Suppressor macrophage treated with lipopolysaccharide for 4 hours (primary cell): ENCODE measurements at places on chromosomes 7 and 10.
A peak's percentile ranks its signal among the peaks of the same experiment; 100 is the strongest.

DNA sequence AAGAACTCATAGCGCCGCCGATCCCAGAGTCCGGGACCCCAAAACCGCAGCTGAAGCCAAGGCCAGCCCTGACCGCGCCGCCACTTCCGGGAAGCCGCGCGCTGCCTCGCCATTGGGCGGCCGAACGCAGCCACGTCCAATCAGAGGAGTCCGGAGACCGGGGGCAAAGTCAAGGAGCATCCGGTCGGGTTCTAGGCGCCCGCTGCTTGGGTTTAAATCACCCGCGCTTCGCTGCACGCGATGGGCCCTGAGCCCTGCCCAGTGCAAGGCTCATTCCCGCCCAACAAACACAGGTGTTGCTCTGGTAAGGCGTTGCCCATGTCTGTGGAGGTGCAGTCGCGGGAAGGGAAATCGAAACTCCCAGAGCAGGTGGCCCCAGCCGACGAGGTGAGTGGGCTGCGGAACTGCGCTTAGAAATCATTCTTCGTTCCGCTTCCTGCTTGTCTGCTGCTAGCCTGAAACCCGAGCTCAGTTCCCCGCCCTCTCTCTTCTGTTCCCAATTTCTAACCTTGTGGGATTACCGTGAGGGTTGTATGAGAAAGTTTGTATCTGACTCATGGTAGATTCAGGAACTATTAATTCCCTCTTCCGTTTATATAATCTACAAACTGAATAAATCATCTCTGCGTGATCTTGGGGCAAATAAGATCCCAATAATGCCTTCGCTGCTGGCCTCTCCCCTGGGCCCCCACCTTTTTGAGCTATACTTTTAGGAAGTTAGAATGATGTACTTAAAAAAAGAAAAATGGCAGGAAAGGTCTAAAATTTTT lies at the start of gene DCLRE1C:
Gene DCLRE1C, minus strand, starts transcription at position 96 of the 770 bp plus-strand sequence. Its CDS starts 86 bp downstream, at position 10.
- peak; percentile 90 for DNase-seq

DNA sequence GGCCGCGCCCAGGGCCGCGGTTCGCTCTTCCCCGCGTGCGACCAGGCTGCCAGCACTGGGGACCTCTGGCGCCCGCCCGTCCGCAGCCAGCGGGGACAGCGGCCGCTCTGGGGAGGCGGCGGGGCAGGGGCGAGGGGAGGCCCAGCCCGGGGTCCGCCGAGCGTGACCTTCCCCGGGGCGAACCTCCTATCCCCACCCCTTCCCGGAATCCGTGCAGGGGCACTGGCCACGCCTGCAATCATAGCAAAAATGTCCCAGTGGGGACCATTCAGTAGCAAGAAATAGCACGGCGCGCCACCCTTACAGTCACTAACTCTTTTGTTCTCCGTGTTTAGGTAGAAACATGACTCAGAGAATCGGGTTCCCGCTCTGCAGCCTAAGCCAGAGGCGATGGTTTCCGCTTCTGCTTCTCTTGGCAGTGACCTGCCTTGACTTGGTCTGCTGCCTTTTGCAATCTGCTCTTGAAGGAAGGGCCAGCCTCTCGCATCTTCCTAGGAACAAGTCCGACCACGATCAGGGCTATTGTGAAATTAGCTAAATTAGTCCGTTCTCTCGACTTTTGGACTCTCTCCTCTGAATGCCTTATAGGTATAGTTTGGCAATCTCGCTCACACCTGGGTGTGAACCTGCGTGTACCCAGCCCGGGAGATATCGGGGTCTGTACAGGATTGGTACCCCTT lies 79.3 kb upstream of the ACBD5 start:
- peak; percentile 89 for DNase-seq

- no peak for DNase-seq
Observed at GRCh38 chr7:50530766-50531165, 34.4 kb downstream of the DDC start.

- DNase-seq, result peak; percentile 51
Observed at GRCh38 chr7:48112401-48113165, 23.5 kb downstream of the UPP1 start.

DNA sequence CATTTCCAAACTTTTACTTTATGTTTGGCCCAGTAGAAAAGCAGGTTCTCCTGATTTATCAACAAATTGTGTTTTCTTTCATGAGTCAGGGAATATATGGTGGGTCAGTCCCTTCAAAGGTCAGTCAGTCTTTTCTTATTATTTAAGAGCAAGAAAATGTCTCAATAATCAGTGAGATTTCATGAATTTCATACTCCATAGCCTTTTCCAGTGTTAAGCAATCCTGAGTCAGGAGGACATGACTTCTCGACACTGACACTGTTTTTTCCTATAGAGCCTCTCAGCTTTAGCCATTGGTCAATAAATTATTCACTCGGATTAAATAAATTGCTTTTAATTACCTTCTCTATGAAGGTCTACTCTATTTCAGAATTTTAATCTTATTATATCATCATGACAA lies 334.5 kb downstream of the SORCS1 start:
- DNase-seq, result peak; percentile 92
